NCI-H1048 (cell line): ENCODE measurements at places on chromosomes 12 and 14.

DNA sequence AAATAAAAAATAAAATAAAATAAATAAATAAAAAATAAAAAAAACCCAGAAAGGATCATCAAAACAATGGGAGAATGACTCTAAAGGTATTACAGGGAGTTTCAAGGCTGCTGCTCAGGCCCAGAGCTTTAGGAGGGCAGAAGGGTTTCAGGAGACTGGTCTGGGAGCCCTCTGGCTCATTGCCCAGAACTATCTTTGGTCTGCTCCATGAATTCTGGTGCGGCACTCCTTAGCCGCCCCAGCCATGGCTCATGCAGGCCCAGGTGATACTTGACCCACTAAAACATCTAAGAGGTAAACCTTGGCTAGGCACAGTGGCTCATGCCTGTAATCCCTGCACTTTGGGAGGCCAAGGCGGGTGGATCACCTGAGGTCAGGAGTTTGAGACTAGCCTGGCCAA lies 14.7 kb upstream of the TMED10 start:
- DNase-seq: no peak

- no peak for DNase-seq
Observed at GRCh38 chr14:55979096-55979495, 139.1 kb upstream of the PELI2 start.

DNA sequence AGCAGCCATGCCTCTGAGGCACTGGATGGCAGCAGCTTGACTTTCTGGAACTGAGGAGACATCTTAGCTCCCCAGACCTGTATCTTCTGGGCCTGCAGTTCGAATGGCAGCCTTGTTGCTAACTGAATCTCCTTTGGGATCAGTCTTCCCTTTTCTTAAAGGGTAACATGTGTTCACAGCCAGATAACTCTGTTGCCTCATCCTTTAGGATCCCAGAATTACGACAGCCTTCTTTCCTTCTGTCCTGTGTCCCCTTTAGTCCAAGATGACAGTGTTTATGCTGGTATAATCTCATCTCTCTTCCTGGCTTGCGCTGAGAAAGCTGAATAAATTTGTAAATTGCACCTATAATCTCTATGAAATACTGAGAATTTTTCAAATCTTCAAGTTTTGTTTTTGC lies 9.1 kb upstream of the ERC1 start:
- no peak for DNase-seq

GRCh38 chr12:49288922-49289555 lies 5.9 kb upstream of the PRPH start:
- no peak for DNase-seq

- no peak for DNase-seq
Observed at GRCh38 chr12:122293081-122293480, 26.8 kb upstream of the VPS33A start.
